Breast epithelium (tissue), 4 donors: ENCODE measurements at places on chromosomes 3 and 15.

DNA sequence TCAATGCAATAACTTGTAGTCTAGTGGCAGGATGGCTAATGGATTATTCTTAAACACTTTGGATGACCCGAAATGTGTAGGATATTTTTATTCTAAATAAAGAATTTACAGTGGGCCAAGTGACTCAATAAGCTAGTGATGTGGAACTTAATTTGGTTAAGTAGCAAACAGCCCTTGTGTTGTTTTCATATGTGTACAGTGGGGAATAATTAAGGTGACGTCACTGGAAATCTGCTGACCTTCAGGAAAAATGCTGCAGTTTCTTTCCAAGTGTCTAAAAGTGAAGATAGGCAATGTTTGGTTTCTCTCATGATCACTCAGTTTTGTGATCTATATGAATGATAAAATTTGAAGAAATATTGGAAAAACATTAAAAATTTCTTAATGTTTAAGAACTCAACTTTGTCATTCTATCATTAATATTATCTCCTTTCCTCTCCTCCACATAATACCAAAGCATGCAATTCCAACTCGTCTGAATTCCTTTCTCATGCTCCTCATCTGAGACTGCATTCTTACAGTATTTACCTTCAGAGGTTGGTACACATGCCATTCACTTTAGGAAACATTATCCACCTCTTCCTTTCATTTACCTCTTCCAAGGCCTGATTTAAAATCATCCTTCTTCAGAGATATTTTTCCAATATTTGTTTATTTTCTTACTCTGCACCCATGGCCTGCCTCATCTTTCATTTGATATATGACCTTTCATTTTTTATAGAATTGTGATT is 414.6 kb upstream of the ARPP21 start:
- no peak for DNase-seq

- DNase-seq: no peak
These were observed 44.3 kb upstream of the EIF1B start for GRCh38 chr3:40265181-40265580.

- no peak for DNase-seq
These were observed 330.7 kb upstream of the LRRC3B start for GRCh38 chr3:26291840-26292239.

DNA sequence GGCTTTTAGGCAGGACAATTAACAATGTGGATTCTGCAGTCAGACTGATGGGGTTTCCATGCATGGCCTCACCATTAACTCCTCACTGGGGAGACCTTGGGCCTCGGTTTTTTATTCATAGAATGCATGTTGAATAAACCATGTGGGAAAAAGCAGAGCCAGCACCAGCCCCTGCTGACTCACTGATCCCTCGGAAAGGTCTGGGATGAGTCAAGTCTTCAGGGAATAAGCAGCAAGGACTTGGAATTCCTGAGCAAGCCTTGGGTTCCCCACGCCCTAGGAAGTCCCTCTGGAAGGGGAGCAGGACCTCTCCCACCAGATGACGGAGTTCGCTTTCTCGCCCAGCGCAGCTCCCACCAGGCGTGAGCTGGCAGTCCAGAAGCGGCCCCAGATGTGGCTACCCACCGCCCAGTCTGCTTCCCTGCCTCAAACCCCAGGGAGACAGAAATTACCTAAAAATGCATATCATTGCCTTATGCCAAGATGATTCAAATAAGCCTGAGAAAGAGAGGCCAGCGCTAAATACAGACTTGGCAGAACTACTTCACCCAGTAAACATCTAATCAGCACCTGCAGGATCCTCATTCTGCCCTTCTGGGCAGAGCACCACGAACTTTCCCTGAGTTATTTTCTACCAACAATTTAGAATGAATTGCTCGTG is 45.4 kb downstream of the BTD start:
- no peak for DNase-seq

GRCh38 chr3:45655906-45656305 is 33.3 kb upstream of the SACM1L start:
- no peak for DNase-seq

GRCh38 chr3:31952205-31952604 is 28.9 kb downstream of the OSBPL10 start:
- DNase-seq: no peak
